GM13977 (cell line): ENCODE measurements at places on chromosomes 4 and X.

- DNase-seq, result no peak
Measured at GRCh38 chrX:54640736-54641135, 110.7 kb downstream of the GNL3L start.

DNA sequence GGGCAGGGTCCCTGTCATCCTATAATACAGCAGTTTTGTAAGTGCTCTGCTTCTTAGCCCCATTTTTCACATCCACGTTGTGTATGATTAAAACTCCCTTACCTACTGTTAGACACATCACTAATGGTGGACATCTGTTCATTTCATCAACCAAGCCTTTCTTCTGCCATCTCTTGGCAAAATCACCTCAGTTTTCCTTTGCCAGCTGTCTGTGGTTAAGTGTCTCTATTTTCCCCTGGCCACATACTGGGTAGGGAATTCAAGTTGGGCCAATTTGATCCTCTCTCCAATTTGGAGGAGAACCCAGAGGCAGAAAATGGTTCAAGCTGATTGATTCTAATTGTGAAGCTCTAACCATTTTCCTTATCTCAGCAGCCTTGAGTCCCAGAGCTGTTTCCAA lies 436.1 kb downstream of the PCDH7 start:
- DNase-seq, result no peak

DNA sequence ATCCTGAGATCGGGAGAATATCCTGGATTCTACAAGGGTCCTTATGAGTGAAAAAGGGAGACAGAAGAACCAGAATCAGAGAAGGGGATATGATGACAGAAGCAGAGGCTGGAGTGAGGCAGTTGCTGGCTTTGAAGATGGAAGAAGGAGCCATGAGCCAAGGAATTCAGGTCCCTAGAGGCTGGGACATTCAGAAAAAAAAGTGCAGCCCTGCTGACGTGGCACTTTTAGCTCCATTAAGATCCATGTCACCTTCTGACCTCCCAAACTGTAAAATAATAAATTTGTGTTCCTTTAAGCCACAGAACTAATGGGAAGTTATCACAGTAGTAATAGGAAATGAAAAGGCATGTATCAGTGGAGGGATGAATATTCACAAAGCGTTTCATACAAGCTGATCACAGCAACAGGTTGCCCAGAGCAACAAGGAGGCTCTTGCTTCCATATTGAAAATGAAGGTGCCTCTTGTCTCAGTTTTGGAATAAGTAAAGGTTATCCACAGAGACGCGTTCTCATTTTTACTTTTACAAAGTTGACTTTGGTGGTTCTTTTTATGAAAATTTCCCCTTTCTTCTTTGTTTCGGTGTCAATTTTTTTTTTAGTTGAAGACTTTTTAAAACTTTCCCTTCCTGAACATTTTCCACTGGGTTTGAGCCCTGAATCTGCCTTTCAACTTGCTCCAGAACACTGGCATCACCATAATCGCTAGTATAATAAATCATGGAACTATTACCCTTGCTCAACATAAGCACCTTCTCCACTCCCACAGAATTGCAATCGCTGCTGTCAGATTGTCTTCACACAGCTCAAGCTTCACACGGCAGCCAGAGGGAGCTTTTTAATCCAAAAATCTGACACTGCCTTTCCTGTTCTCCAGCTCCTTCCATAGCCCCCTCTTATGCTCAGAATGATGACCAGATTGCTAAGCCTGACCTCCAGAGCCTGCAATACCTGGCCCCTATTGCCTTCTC lies 127.6 kb upstream of the RBPJ start:
- peak; percentile 56 for DNase-seq

DNA sequence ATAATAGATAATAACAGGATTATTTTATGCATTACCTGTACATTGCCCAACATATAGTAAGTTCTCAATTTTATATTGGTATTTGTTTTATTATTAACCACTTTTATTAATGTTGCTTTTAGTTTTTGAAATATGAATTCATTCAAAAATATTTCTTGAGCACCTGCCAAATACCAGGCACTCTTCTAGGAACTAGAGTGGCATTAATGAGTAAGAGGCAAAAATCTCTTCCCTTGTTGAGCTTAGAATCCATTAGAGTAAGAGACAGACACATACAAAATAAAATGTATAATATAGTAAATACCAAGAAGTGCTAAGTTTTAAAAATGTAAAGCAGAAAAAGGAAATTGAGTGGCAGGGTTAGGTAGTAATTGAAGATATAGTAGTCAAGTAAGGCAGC lies 45.8 kb downstream of the TET2 start:
- DNase-seq, result no peak

DNA sequence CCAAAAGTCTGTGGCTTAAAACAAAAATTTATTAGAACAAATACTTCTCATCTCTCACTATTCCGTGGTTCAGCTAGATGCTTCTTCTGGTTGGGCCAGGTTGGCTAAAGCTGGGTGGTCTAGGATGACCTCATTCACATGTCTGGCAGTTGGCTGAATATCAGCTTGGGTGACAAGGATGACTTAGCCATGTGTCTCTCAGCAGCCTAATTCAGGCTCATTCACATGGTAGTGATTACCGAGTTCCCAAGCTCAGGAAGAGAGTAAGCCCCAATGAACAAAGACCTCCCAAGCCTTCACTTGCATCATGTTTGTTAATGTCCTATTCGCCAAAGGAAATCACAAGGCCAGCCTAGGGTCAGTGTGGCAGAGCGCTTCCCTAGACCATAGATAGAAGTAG lies 119.4 kb downstream of the FANCB start:
- DNase-seq, result no peak

DNA sequence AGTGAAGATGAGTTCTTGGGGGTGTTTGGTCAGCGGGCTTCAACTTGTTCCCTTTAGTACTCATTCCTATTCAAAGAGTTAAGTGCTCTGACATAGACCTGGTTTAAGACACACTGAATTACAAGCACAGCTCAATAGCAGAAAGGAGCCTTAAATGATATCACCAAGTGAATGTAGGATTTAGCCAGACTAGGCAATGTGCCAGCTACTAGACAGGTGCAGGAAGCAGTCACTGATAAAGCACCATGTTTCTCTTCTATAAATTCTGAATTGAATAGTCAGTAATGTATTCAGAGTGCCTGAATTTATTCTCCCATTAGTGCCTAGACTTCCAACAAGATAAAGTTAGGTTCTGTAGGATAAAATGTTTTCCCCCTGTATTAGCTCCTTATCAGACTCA lies 63.6 kb downstream of the ASB9 start:
- DNase-seq, result no peak

DNA sequence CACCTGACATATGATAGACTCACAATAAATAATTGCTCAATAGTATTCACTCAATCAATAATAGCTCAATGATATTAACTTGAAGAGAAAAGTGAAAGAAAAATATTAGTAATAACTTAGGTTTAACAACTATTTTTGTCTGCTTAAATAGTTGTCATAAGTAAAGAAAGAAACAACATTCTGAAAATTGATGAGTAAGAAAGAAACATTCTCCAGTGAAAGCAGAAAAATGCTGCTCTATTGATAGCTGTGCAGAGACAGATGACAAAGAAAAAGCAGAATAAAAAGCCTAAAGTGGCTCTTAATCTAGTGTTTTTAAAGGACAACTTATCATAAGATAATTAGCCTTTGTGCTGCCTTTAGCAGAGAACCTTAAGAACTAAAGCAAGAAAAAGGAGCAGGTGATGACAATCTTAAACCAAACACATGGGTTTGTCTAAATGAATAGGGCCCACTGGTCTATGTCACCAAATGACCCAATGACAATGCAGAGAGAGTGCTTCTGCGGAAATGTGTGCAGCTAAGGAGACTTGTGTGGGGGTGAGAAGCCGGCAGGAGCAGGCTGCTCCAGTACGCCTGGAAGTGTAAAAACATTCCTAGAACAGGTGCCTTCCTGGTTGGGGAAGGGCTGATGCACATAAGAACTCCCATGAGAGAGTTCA lies 13.2 kb downstream of the HS3ST1 start:
- DNase-seq, result no peak

DNA sequence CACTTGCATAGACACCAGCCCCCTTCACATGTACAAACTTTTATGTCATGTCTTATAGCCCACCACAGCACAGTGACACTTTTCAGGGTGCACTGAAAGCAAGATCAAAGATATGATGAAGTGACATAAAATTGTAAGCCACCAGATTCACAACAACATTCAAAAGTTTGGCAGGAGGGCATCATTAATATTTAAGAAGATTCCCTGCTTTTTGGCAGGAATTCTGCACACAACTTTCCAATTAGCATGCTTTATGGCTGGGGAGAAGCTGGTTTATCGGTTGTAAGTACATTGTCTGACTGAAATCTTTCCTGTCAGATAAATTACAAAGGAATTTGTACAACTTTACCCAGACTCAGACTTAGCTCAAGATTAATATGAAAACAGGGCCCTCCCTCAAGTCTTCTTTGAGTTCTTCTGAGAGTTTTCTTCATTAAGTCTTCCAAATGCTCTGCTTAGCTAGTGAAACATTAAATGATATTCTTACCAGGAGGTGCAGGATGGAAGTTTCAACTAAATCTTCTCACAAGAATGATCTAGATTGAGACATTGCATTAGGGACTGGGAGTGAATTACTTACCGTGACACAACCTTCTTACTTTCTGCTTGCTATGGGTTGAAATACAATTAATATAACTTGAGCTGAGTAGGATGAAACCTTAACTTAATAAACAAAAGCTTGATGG lies 523.8 kb downstream of the PPARGC1A start:
- no peak for DNase-seq

GRCh38 chr4:125710766-125711165 lies 396.0 kb downstream of the FAT4 start:
- DNase-seq, result no peak

DNA sequence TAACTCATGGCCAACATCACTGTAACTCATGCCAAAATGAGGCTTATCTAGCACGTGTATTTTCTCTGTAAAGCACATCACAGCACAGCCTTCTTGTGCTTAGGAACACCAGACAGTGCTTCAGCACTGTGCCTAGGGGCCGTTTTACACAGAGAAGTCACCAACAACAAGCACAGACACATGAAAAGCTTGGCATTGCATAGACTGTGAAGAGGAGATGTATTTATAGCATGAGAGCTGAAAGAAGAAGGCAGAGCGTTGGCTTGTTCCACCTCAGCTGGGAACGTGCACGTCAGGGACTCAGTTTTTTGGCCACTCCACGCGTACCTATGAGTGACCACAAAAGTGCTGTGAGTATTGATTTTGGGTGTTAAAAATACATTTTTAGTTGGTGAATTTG lies 116.3 kb upstream of the SFRP2 start:
- no peak for DNase-seq

GRCh38 chr4:47641755-47642154 lies 156.7 kb downstream of the ATP10D start:
- no peak for DNase-seq

GRCh38 chr4:68962868-68963267 lies 11.3 kb upstream of the UGT2A3 start:
- DNase-seq, result no peak

- peak; percentile 71 for DNase-seq
Measured at GRCh38 chr4:184282895-184283654, 65.4 kb upstream of the ENPP6 start.

DNA sequence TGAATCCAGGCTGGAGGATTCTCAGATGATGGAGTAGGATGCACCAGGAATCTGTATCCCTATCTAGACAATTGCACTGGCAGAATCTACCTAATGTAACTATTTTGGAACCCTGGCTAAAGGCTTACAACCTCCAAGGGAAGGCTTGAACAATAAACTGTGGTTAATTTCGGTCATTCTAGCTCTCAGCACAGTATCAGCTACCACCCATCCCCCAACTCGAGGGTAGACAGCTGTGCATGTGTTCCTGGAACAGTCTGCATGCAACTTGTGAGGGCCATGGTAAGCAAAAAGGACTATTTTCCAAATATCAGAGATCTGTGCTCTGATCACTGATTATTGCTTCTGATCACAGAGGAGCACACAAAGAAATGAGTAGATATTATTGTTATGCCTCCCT lies 34.0 kb downstream of the ELF2 start:
- DNase-seq, result no peak

GRCh38 chr4:150518559-150518958 lies 63.4 kb upstream of the MAB21L2 start:
- DNase-seq, result no peak

DNA sequence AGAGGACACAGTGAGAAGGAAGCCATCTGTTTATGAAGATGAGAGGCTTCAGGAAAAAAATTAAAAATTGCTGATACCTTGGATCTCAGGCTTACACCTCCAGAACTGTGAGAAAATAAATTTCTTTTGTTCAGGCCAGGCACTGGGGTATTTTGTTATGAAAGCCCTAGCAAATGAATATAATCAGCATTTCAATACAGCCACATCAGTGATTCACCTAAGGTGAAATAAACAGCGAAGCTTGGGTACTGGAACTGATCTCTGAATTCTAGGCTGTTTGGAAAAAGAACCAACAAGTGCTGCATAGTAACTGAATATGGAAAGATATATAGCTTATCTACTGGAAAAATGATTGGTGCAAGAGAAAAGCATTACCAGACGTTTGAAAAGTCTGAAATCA lies 88.5 kb downstream of the PDS5A start:
- DNase-seq, result no peak

DNA sequence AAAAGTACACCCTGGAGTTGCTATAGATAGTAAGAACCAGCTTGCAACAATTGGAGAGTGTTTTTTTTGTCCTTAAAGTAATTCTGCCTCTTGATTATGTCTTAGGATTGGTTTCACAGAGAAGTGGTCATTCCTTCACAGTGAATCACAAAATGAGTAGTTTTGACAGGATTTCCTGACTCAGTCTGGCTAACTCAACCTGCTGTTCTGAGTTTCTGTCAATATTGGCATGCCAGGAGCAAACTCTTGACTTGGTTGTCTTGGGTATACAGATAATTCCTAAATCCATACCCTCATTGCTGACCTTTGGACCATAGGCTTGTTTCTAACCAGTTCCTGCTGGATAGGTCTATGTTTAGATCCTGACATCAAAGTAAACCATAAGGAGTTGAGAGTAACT lies 9.4 kb downstream of the FHIP1A start:
- DNase-seq, result no peak

DNA sequence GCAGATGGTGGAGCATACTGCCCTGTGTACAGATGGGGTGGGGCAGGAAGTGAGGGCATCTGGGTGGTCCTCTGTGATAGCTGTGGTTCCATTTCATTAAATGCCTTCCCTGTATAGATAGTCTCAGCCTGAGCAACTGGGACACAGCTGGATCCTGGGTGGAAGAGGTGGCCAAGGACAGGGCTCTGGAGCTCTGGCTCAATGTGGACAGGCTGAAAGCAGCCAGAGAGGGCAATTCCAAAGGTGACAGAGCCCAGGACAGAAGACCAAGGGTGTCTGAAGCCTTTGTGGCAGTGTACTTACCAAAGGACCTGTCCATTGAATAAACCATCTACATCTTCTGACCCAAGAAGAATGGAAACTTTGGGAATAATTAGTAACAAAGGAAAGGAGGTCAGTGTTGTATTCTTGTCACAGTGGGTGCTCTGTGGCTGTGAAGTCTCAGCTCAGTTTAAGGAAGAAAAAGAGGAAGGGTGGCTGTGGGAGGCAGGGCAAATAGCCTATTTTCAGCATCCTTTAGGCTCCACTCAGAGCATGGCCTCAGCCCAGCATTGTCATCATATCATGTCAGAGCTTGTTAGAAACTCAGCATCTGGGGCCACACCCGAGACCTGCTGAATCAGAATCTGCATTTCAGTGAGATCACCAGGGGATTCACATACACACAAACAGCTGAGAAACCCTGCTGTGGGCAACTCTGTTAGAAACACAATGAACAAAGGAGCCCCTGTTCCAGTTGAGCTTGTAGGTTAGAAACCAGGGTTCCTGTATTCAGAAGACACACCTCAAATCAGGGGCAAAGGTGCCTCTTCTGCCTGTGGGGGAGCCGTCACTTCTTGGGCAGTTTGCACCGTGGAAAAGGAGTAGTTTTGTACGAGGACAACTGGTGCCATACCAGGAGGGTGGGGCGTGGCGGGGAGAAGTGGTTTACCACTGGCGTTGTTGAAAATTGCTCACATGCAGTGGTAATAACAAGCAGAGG lies 168.6 kb downstream of the PTTG2 start:
- peak; percentile 66 for DNase-seq
